CD4-positive, alpha-beta T cell treated with Interferon gamma for 1 hour (primary cell): ENCODE measurements at places on chromosomes 7 and 10.

- DNase-seq, result no peak
Measured at GRCh38 chr10:124077208-124077993, 16.0 kb downstream of the CHST15 start.

DNA sequence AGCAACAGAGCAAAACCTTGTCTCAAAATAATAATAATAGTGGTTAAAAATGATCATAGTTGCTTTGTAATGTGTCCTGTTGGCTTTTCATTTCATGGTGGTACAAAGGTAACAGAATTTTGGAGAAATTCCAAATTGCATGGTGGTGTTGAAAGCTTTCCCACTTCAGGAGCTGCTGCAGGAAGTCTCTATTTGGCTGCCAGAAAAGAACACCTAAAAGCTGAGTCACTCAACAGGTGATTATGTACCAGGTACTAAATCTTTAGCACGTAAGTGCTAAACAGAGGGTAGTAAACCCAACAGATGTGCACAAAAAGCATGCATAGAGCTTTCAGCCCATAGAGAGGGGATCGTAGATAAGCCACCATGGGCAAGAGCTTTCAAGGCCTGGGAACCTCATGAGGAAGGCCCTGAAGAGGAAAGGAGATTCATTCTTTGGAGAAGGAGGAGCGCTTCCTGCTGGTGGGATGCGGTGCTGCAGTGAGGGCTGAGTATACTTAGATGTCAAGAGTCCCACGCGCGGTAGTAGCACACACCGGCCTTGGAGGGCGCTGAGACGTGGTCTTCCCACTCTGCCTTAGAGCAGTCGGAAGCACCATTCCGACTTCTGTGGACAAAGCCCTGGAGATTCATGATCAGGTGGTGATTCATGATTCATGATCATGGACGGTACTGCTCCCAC, 118.7 kb downstream of the RALA start:
- DNase-seq, result peak; percentile 57

DNA sequence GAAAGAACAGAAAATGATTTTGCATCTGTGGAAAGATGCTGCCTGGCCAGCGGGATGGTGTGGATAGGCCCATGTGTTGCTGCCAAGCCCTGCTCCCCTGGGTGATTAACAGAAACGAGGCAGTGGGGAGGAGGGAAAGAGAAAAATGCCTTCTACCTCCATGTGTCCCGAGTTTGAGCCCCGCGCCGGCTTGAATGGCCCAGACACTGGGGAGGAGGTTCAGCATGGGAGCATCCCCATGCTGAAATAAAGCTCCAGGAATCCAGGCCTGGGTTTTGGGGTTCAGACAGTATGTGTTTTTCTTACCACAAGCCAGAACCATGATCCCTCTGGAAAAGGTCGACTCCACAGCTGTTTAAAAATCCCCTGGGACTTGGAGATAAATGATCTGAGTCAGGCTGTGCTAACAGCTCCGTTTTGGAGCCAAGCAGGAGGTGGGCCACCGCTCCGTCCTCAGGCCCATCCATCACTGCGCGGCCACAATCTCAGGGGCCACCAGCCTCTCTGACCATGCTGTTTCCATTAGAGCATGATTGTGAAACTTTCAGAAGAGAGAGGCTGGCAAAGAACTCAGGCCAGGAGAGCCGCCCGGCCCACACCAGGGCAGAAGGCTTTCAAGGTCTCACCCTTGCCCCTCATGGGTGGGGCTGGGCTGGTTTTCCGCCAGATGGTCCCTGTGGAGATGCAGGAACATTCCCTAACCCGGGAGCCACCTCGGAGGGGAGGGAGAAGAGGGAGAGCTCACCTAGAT, 299.7 kb downstream of the ZEB1 start:
- DNase-seq, result no peak

DNA sequence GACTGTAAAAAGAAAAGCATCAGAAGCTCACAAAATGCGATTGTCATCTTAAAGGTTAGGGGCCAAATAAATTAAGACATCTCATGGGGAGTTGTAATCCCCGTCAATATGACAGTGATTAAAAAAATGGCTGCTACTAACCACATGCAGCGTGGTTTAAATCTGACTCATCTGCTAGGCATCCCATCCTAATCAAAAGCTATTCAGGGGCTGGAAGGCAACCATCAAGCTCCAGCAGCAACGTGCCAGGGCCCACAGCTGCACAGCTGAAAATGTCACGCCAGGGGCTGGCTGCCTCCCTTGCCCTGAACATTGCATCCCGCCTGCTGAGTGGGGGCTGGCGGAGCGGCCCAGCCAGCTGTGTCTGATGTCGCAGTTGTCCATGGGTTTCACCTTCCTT, 66.3 kb upstream of the FRMD4A start:
- no peak for DNase-seq

GRCh38 chr7:115679976-115680375, 350.6 kb downstream of the TFEC start:
- DNase-seq, result no peak

DNA sequence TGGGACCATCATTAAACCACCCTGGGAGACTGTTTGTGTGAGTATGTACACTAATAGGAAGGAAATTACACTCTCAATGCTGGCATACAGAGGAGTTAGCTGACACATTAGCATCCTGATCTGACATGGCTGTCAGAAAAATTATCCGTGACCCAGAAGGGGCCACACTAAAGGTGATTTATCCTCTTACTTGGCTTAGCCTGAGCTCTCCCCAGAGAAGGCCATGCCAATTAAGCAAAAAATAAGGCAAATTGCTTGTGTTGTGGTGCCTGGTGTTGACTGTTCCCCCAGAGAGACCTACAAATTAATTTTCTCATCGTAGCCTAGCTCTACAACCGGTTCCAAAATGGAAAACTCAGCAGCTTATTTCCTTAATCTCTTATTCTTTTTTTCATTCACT, 992.3 kb downstream of the KCNMA1 start:
- DNase-seq, result no peak

- DNase-seq, result no peak
Measured at GRCh38 chr7:30900053-30900452, 11.6 kb upstream of the AQP1 start.

DNA sequence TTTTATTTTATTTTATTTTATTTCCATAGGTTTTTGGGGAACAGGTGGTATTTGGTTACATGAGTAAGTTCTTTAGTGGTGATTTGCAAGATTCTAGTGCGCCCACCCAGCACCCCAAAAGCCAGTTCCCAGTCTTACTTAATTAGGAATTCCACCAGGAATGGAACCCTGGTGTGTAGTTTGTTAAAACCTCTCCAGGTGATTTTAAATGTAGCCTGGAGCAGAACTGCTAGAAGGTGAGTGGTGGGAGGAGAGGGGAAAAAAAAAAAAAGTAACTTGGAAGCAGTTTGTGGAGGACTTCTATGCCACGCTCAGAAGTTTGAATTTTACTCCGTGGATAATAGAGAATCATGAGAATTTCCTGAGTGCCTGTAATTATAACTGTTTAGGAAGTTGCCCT, 5.5 kb upstream of the TEX47 start:
- no peak for DNase-seq

DNA sequence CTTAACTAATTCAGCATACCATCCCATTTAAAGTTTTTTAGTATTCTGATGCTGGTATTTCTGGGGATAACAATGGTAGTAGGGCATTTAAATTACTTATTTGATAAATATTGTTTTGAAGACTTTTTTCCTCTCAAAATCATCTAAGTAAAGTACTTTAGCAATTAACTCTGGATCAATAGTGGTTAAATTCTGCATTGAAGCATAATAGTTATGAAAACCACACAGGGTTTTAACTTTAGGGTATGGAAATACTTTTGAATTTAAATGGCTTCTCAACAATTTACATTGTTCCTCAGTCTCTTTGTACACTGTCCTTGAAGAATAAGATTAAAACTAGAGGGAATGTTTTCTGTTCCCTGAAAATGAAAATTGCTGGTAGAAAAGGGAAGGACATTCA, 202.6 kb upstream of the STEAP4 start:
- DNase-seq, result no peak

- DNase-seq, result no peak
Measured at GRCh38 chr10:97270523-97271154, 21.8 kb downstream of the ARHGAP19 start.
